ENCODE measurements at places on chromosomes 3 and 15. TPM values are rescaled to one million over a fixed set of nuclear protein-coding genes. Genes with fewer than 3 reads are reported as not detected.

DNA sequence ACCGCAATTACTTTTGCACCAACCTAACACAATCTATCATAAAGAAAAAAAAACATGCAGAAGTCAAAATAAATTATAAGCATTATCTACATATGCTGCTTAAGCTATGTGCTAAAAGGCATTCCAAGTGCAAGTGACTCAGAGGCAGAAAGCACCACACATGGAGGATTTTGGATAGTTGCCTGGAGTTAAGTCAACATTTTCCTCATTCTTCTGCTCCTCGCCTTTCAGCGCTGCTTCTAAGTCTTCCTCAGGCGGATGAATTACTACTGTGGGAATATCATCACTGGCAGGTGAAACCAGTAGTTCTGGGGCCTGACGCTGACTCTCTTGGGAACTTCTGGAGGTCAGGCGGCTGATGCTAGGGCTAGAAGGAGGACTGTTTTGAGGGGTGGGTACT, 53.1 kb downstream of the SLC4A7 start:
- no peak for DNase-seq

- no peak for DNase-seq
Observed at GRCh38 chr3:117566926-117567325, 857.3 kb downstream of the TUSC7 start.

GRCh38 chr3:108455212-108455705, 55.1 kb downstream of the MYH15 start:
- no peak for DNase-seq

DNA sequence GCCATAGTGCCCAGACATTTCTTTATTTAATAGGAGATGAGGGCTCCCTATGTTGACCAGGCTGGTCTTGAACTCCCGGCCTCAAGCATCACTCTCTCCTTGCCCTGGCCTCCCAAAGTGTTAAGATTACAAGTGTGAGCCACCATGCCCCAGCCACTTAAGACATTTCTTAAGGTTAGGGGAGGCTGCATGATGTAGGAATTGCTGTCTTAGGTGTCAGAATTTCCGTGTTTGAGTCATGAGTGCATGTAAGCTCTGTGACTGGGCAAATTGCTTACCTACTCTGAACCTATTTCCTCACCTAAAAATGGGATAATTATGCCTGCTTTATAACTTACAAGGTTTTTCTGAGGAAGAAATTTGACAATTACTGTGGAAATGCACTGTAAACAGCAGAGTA, 34.2 kb upstream of the SIAH2 start:
- DNase-seq = no peak

DNA sequence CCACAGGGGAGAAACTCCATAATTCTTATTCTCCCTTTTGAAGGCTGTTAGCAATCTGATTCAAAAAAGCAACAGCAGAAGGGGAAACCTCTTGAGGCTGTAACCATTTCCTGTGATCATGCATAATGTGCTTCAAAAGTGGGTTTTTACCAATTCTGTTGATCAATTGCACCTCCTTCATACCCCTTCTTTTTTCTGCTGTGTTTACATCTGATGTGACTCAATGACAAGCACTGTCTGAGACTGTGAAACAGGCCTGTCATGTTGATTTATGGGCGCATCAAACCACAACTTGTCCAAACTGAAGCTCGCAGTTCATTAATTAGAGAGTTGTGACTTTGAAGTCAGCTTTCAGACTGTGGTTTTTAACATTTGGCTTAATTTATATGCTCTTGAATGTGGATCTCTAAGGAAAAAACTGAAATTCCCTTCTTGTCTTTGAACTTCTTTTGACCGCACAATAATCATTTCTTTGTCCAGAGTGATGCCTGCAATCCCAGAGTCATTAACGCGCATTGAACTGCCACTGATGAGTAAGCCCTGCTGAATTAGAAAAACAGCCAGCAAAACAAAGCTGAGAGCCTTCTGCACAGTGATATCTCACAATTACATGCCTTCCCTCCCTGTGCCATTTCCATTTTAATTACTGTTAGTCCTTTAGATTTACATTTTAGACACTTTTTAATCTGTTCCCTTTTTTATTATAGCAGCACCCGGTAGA, 532.8 kb downstream of the FOXP1 start:
- DNase-seq = no peak

The ZNF80 gene
- not detected for total RNA-seq

The SPTBN5 gene
- 0.18 TPM for total RNA-seq
